Sigmoid colon (tissue), 7 donors: ENCODE measurements at places on chromosomes 6 and 20. TPM values are rescaled to one million over a fixed set of nuclear protein-coding genes. Genes with fewer than 3 reads are reported as not detected.
A peak's percentile ranks its signal among the peaks of the same experiment; 100 is the strongest.

Gene POPDC3
- total RNA-seq, result 0.41 TPM

Gene GPR63
- total RNA-seq, result 0.83 TPM

Gene HLA-DPB1
- total RNA-seq, result 39.2 TPM

DNA sequence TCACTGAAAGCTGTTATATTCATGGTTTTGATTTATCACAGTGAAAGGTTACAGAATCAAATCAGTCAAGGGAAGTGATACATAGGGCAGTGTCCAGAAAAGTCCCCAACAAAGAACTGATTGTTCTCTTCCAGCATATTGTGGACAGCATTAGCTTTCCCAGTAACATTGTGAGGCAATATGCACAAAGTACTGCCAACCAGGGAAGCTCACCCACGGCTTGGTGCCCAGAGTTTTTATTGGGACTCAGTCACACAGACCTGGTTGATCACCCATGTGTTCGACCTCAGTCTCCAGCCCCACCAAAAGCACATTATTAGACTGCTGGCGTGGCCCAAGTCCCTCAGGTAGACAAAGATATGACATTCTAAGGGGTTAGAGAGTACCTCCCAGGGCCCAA, 76.0 kb downstream of the LCA5 start:
- no peak for DNase-seq

DNA sequence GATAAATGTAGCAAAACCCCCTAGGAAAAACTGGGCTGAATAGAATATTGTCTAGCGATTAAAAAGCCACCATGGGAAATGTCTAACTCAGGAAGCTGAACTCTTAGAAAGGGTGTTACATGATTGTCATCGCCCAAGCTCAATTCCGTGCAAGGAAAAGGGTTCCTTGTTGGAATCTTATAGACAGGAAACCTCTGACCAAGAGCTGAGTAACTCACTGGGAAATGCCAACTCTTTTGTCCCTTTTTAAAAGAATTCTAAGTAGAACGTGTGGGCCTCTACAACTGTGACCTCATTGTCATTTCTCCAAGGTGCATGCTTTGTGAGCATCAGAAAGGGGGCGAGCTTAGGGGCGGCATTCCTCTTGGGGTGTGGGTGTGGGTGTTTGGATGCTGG, 88.1 kb downstream of the SYNJ2 start:
- DNase-seq, result no peak

GRCh38 chr6:33429750-33430052, 9.8 kb downstream of the SYNGAP1 start:
- no peak for DNase-seq

DNA sequence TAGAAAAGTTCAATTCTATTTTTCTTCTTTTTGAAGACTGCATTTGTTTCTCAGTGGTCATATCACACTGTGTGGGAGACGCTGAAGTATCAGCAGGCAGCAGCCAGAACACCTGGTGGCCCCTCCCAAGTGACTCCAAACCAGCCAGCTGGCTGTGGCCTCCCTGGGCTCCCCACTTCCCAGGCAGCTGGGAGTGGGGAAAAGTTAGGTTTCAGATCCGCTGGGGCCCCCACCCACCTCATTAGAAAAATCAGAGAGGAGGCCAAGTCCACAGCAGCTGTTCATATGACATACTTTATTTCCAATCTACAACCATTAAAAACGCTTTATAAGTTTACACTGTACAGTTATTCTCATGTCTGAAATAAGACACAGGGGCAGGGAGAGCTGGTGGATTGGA, 3.6 kb upstream of the DSN1 start:
- no peak for DNase-seq

DNA sequence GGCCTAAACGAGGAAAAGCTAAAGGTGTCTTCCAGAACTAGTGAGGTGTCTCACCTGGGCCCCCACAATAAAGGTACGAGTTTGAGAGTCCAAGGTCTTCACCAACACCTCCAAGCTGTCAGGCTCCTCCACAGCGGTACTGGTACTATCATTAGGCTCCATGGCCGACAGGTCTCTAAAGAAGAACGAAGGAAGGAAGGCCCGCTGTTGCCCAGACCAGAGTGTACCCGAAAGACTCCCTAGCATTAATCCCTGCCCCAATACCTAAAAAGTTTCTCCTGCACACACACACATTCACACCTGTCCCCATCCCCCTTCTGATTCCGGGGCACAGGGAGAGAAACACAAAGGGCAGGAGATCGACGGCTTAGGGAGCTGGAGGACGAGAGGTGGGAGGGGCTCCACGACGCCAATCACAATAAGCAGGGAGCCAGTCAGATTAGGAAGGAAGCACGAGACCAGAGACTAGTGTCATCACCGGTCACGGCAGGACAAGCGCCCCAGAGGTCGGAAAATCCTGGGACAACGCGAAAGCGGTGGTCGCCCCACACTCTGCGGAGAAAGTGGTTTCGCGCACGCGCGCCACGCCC, 764 bp downstream of the BAG6 start:
- peak; percentile 91 for DNase-seq

DNA sequence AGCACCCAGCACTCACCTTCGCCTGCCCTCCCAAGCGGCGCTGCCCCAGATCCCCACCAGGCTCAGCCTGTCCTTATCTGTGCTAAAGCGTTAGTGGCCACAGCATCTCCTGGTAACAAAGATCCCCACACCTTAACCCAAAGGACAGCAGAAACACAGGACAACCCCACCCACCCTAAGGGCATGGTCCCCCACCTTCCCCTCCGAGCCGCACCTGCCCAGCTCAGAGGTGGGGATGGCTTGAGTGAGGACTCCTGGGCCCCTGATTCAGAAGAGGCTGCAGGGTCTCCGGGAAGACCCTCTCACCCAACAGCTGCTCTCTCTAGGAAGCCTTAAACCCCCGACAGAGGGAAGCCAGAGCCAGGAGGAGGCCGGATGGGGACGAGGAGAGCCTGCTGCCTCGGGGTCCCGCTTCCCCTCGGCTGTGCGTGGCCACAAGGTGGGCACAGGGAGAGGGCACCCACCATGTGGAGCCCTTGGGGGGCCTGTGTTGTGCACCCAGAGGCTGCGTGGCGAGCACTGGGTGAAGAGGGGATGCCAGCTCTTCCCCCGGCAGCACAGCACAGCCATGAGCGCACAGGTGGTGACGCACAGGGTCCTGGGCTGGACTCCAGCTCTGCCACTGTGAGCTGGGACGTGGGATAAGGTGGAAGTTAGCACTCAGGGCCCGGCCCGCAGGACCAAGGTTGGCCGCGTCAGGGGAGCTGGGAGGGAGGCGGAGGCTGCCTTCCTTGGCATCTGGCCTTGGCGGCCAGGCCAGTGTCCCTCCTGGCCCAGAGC, 31.9 kb upstream of the MRGBP start:
- DNase-seq, result no peak

- DNase-seq, result no peak
Observed at GRCh38 chr20:61737812-61738443, 327.8 kb downstream of the TAF4 start.

- DNase-seq, result peak; percentile 53
Observed at GRCh38 chr6:166490671-166491500, 95.6 kb downstream of the RAMACL start.

DNA sequence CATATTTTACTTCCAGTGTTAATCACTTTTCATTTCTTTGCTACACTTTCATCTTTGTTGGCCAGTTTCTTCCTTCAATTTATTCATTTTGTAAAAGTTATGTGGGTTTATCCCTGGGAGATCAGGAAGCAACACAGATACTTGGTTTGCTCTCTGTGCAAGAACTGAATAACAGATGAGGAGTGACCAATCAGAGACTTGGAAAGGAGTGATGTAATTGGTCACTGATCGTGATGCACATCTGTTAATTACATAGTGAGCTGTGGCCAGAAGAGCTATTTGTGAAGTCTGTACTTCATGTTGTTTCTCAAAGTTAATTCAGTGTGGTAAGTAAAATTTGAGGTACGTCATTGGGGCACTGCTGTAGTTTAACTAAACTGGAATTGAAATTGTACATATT, 21.3 kb downstream of the ANKRD6 start:
- no peak for DNase-seq

GRCh38 chr20:8764344-8764962, 304.4 kb upstream of the PLCB4 start:
- peak; percentile 75 for DNase-seq

GRCh38 chr6:106005013-106005412, 81.1 kb upstream of the PRDM1 start:
- no peak for DNase-seq

DNA sequence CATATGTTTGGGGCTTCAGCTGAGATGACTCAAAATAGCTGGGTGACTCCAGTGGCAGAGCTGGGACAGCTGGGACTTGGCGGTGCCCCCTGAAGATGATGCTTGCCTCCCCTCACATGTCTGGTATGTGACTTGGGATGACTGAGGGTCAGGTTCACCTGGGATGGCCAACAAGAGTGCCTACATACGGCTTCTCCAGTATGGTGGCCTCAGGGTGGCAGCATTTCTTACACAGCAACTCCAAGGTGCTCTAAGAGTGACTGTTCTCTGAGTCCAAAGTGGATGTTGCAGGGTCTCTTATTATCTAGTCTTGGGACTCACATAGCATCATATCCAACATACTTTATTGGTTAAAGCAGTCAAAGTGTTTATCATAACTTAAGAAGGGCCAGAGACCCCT, 87.8 kb upstream of the CENPW start:
- DNase-seq, result no peak

DNA sequence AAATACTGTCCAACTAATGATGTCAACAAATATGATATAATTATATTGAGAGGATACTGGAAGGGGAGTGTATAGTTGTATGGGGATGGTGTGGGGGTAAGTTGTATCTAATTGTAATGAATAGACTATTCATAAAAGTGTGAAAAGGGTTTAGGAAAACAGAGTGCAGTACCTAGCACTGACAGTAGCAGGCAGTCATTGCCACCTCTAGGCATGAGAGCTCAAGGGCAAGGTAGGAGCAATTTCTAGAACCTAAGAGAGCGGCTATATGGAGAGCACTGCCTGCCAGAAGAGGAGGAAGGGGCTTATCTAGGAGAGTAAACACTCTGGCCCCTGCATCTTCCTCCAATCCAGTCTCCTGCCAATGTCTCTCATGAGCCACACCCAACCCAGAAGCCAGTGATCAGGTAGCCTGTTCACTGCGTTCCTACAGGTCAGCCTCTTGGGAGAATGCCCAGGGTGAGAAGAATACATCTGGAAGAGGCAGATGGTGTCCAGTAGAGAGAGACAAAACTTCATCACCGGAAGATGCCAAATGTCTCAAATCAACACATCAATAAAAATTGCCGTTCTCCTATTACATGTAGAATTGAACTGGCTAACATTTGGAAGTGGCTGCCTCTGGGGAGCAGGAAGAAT, 200.0 kb downstream of the LY86 start:
- no peak for DNase-seq

- no peak for DNase-seq
Observed at GRCh38 chr6:169339731-169340309, 86.2 kb upstream of the THBS2 start.

- peak; percentile 79 for DNase-seq
Observed at GRCh38 chr20:10660661-10661060, 13.1 kb downstream of the JAG1 start.

DNA sequence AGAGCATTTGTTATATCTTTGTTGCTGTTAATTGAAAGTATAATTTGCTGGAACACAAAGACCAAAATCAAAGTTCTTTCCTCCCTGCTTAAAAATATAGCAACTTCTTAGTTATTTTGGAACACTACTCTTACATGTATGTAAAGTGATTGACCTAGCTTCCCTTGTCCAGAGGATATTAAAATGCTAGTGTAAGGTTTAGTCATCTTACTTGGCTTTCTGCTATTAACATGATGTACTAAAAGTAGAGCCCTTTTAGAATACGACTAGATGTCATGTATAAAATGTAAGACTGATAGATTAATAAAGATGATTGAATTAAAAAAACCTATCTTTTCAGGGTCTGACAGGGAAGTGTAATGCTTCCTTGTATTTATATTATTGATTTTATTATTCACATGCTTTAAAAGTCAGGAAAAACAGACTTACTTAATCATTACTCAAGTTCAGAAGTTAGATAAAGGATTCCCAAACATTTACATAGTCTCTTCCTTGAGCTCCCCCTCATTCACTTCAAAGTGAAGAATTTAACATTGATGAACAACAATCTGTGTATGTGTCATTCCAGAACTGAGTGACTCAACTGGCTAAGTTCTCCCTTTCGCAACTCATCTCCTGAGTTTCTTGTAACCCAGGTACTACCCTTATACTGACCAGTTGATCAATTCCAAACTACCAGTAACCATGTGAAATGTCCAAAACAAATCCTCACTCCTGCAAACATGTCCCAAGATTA, 50.9 kb downstream of the BTBD9 start:
- no peak for DNase-seq
